ENCODE measurements at places on chromosomes 12 and 14.

- no peak for DNase-seq
Measured at GRCh38 chr12:93115646-93116045, 186.6 kb upstream of the EEA1 start.

DNA sequence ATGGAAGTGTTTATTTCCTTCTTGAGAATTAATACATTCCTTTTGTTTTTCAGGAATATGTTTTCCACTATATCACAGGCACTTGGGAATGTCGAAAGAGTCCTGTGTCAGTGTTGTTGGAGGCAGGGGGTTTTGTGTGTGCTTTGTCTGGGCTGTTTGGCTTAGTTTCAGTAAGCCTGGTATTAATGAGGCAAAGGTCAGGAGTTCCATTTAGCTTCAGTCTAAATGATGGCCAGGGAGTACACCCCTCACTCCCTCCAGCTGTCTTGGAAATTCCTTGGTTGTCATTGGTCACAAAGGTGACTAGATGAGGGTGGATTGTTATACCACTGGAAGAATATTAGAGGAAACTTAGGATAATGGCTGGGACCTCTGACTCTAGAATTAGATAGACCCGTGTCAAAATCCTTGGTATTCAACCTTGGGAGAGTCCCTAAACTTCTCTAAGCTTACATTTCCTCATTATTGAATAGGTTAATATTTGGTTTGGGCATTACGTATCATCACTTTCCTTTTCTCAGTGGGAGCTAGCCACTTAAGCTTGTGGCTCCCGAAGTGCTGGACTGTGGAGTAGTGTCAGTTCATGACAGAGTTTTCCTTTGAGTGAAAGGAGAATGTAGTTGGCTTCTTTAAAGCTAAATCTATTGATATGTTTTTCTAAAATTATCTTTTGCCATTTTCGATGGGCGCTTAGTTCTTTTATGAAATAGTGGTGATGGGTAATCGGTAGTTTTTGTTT is 5.2 kb downstream of the FRS2 start:
- DNase-seq, result no peak

DNA sequence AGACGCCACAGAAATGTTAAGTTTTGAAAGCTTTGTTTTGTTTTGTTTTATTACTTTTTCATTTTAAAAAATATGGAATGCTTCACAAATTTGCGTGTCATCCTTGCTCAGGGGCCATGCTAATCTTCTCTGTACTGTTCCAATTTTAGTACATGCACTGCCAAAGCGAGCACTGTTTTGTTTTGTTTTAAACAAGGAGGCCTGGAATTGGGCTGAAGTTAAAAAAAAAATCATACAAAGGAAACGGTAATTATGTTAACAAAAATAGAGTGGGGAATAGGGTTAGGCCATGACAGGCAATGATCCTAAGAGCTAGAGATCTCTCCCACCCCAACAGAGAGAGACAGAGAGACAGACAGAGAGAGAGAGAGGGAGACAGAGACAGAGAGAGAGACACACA is 57.0 kb downstream of the ZFP36L1 start:
- DNase-seq, result no peak

- no peak for DNase-seq
Measured at GRCh38 chr12:132160016-132160415, 15.8 kb downstream of the NOC4L start.

DNA sequence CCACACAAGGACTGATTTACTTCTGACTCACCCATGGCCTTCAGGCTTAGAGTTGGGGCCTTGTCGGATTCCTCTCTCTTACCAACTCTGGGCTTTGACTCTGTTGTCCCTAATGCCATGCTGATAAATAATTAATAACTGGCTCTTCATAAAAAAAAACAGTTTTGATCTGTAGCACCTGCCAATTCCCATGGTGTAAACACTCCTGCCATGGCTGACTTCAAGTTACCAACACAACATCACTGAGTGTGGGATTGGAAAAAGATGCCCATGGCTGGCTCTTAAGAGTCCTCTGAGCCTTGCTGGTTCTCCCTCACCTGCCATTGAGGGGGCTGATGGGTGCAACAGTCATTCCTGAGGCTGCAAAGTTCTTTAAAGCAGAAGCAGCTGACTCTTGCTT is 104.8 kb downstream of the KIF26A start:
- DNase-seq, result no peak

GRCh38 chr14:37480446-37481290 is 114.4 kb downstream of the FOXA1 start:
- DNase-seq, result no peak

DNA sequence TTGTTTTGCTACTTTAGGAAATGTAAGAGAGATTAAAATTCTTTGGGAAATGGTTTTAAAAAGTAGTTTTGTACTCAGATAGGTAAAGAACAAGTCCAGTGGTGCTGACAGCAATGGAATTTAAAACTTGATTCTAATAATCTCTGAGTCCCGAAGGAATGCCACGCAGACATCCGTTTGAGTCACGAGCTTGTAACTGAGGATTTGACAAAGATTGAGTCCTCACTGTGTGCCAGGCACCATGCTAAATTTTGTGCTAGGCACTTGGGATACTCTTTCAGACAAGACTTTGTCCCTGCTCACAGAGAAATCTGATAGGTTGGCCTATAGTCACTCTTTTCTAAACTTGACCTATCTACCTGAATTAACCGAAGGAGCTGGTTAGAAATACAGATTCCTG is 12.7 kb downstream of the FLRT2 start:
- DNase-seq, result no peak

GRCh38 chr12:124162151-124163110 is 132.5 kb upstream of the RFLNA start:
- DNase-seq, result no peak

DNA sequence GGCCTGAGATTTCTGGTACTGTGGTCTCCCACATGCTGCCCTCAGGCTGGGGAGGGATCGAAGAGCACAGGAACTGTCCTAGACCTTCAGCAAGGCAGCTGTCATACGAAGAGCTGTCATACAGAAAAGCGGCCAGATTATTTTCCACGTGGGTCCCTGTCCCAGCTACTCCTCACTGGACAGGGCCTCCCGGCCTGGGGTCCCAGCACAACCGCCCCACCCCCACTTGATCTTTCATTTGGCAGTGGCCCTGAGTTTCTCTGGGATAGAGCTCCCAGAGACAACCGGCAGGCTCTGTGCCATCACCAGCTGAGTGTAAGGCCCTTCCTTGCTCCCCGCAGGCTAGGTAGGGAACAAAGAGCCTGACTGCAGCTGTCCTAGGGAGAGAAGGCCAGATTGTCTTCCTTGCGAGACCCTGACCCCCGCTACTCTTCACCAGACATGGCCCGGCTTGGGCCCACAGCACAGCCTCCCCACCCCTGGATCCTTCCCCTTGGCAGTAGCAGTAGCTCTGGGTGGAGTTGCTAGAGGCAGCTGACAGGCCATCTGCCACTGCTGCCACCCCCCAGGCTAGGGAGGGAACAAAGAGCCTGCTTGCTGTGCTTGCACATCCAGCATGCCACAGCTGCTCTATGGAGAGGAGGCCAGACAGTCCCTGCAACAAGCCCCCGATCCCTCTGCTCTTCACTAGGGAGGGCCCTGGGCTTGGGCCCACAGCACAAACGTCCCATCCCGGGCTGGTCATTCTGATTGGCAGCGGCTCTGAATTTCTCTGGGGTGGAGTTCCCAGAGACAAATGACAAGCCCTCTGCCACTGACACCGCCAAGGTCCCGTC is 3.1 kb upstream of the OR4N2 start:
- DNase-seq, result no peak

All from SK-MEL-5 (cell line).